ENCODE measurements at places on chromosomes 1 and 21.
A peak's percentile ranks its signal among the peaks of the same experiment; 100 is the strongest.

- peak; percentile 74 for DNase-seq
Observed at GRCh38 chr1:27097484-27097917, 57.4 kb downstream of the SLC9A1 start.

DNA sequence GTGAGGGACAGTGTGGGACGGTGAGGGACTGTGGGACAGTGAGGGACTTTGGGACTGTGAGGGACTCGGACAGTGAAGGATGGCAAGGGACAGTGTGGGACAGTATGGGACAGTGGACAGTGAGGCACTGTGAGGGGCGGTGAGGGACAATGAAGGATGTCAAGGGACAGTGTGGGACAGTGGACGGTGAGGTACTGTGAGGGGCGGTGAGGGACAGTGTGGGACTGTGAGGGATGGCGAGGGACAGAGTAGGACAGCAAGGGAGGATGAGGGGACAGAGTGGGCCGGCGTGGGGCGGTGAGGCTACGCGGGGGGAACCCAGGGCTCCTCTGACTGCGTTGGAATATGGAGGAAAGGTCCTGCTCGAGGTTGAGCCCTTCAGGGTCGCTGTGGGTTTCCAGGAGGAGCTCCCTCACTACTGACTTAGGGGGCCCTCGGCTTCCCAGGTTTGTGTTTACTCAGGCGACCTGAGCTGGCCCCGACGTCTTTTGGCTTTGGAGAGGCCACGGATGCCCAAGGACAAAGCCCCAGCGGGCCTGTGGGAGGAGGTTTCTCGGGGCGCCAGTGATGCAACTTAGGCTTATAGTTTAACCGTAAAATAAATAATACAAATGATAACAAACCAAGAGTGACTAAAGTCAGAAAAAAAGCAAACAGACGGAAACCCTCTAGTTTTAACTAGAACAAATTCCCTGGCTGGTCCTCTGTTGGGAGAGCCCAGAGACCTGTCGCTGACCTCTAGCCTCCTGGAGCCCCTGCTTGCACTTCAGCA is 1.1 kb upstream of the ERRFI1 start:
- peak; percentile 33 for DNase-seq

- no peak for DNase-seq
Observed at GRCh38 chr21:42433946-42434551, 30.3 kb downstream of the UBASH3A start.

DNA sequence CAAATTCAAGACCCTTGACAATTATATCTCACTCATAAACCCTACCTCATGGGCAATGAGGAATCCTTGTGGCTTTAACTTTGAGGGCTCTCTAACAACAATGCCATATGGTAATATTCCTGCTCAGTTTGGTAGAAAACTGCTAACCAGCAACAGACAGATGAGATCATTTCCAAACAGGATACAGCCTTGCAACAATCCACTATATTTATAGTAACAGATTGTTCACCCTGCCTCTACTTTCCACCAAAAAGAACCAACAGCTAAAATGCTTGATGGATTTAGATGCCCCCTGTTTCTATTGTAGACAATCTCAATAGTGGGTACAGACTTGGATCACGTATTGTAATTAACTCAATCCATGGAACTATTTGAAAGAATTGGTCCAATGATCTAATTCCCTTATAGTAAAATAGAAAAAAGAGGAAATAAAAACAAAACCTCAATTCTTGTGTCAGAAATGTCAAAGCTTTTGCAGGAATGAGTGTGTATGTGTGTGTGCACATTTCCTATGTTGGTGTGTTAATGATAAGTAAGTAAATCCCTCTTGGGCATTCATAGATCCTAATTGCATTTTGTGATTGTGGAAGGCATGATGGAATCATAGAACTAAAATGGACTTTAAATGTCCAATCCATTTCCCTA is 100.0 kb upstream of the EDEM3 start:
- peak; percentile 32 for DNase-seq

DNA sequence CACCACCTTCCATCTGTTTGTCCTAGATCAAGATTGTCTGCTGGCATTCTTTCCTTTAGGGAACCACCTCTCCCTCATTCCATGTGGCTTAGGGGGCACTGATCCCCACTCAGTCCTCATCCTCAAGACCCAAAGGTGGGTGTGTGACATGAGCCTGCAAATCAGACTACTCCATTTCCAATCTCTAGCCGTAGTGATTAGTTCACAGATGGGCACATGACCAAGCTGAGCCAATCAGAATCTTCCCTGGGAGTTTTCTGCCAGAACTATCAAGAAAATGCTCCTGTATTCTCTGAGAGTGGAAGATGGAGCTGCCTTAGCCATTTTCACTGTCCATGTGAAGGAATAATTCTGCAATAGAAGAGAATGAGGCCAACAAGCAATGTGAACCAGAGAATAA is 19.3 kb upstream of the PTPRF start:
- no peak for DNase-seq

GRCh38 chr1:197342044-197342565 is 74.1 kb downstream of the CRB1 start:
- DNase-seq: no peak

- peak; percentile 49 for DNase-seq
Observed at GRCh38 chr1:27689423-27690173, 17.6 kb upstream of the IFI6 start.

DNA sequence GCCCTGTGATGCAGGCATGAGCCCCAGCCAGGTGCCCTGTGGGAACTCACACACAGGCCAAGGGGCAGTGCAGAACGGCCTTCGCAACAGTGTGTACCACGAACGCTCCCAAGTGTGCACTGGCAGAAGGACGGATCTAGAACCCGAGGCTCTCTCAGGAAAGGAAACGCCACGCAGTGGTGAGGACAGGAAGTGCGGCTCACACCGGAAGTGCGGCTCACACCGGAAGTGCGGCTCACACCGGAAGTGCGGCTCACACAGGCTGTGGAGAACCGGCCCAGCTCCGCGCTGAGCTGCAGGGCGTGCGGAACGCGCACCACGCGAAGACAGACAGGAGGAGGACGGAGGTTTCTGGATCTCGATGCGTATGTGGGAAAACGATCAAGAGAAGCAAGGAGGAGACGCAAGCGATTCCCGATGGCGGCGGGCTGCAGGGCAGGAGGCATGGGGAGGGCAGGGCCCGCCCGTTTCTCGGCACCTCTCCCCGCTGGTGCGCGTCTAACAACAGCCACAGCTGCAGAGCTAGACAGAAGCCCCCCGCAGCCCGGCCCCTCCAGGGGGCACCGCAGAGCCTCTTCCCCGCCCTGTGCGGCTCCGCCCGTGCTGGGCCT is 35.9 kb upstream of the TMEM52 start:
- no peak for DNase-seq
